Inflammatory macrophage (primary cell): ENCODE measurements at places on chromosomes 6 and 20.

DNA sequence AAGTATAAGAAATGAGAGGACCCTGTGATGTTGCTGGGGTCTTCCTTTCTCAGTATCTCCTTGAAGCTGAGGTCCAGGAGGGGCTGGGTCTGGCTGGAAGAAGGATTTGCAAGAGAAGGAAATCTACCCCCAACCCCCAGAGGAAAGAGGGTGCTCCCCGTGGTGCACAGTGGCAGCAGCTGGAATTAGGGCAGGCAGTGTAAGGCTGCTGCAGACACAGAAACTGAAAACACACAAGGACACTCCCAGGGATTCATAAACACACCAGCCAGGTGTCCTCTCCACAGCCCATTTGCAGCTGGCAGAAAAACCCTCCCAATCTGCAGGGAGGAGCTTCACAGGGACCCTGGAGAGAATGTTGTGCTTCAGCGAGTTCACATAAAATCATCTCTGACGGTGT lies 297.2 kb downstream of the CDH26 start:
- DNase-seq = no peak

- DNase-seq = peak; percentile 63
Measured at GRCh38 chr6:108002365-108003221, 44.6 kb upstream of the SEC63 start.

DNA sequence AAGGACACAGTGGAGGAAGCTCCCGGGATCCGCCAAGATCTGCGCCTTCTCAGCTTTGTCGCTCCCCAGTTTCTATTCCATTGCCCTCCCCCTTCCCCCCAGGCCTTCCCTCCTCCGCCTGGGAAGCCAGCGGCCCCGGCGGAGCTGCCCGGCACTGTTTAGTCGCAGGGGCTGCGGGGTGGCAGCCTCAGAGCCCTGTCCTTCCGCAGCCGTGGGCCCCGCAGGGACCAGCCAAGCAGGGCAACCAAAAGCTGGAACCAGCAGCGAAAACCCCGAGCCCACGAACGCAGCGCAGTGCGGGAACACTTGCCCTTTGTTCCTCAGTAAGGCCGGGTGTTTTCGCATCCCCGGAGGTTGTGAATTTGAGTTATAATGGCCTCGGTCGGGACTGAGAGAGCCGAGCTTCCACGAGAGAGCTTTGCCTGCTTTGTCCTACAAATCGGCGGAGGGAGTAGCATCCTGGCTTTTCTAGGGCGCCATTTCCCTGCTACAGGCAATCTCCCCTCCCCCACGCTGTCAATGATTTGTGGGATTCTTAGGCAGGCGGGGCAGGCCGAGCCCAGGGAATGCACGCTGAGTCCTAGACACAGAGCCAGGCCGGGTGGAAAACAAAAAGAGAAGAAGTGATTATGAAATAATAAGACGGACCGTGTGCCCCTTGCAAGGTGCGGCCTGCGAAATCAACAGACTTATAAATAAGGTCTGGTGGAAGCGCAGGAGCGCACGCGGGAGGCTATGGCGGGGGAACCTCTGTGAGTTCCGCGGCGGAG lies 4.0 kb upstream of the TUBB2B start:
- no peak for DNase-seq

GRCh38 chr6:69696273-69696672 lies 100.5 kb downstream of the LMBRD1 start:
- no peak for DNase-seq

DNA sequence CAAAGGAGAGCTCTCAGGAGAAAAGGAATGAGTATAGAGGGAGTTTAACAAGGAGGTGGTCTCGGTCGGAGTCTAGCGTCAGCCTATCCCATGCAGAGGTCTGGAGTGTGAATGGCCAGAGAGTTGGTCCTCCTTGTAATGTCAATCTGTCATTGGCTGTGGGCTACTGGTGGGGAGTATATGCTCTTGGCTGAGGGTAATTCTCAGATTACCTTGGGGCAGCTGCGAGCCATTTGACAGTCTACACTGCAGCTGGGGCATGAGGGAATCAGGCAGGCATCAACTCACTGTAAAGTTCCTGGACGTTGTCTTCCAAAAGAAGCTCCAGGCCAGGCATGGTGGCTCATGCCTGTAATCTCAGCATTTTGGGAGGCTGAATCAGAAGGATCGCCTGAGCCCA lies 48.1 kb downstream of the EBF4 start:
- no peak for DNase-seq

DNA sequence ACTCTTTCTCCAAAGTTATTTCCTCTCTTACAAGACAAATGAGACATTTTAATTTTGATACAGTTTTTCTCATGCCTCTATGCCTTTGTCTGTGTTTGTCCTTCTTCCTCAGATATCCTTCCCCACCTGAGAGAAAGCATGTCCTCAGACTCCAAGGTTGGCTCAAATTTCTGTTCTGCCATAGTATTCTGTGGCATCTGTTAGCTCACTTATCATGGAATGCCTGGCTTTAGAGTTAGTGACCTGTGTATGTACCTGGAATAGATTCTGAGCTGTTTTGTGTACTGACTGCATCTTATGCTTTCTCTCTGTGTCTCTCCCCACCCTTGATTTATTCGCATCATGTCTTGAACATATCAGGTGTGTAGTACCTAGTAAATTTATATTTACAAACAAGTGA lies 90.0 kb downstream of the CENPW start:
- no peak for DNase-seq

DNA sequence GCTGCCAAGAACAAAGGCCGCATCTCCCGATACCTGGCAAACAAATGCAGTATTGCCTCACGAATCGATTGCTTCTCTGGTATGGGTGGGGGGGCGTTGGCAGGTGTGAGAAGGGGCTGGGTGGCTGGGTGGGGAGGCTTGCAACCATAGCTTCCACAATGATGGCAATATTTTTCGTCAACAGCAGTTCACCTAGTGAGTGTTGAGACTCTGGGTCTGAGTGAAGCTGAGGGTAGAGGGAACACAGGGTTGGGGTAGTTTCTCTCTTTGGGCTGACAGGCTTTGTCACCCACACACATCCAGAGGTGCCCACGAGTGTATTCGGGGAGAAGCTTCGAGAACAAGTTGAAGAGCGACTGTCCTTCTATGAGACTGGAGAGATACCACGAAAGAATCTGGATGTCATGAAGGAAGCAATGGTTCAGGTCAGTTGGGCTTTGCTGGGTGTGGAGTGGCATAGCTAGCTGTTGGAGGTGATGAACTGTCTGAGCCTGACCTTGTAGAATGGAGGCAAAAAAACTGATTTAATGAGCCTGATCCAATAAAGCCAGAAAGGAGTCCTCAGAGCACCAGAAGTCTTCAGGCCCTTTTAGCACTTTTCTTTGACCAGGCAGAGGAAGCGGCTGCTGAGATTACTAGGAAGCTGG lies 4.2 kb downstream of the NOP56 start:
- no peak for DNase-seq

DNA sequence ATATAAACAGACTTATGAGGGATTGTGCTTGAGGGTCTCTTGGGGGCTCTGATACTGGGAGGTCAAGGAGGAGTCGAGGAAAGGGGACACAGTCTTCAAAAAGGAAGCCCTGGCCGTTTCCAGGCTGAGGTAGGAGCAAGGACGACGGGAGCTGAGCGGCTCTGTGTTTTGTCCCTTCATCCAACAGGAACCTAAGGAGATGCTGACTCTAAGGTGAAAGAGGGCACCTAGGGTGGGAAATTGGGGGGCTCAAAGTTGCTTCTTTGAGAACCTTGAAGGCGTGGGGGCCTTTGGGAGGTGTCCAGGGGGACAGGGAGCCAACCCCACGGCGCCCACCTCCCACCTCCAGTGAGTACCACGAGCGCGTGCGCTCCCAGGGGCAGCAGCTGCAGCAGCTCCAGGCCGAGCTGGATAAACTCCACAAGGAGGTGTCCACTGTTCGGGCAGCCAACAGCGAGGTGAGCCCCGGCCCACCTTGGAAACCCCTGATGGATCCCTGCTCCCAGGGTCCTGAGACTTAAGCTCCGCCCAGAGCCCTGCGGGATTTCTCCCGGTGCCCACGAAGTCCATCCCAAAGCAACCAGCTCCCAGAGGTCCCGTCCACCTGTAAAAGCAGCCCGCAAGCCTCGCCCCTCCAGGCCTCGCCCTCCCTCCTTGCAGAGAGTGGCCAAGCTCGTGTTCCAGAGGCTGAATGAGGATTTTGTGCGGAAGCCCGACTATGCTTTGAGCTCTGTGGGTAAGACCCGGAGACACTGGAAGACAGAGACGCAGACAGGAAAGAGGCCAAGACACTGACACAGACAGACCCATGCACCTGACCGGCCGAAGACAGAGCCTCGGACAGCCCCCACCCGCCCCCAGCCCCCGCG lies 2.9 kb downstream of the SPAG4 start:
- no peak for DNase-seq

DNA sequence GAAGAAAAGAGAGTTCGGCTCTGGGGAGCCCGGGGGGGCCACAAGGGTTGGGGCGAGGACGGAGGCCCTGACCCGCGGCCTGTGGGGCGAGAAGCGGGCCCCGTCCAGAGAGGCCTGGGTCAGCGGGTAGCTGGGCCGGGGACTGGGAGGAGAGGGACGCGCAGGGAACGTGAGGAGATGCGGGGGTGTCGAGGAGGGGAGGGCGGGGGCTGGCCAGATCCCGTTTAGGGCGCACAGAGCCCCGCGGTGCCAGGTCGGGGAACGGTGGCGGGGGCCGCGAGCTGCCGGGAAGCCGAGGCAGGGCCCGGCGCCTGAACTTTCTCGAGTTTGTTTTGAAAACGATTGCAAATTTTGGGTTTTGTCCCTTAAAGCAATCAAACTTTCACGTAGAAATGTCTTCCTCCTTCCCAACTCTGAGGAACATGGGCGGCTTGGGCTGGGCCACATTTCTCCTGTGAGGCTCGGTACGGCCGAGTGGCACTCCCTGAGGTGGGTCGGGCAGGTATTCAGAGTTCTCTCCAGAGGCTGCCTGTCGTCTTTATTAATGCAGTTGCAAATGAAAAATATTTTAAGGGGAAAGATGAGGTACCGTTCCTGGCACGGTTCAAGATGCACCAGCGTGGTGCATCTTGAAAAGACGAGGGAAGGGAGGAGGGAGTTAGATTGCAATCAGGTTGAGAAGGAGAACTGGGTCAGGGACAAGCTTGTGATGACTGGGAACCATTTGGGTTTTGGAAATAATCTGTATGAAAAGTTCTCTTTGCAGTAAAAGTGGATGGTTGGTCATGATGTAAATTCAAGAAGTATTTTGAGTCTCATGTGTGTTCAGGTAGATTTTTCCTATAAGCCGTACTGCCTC lies 972 bp downstream of the RNF8 start:
- DNase-seq = no peak

DNA sequence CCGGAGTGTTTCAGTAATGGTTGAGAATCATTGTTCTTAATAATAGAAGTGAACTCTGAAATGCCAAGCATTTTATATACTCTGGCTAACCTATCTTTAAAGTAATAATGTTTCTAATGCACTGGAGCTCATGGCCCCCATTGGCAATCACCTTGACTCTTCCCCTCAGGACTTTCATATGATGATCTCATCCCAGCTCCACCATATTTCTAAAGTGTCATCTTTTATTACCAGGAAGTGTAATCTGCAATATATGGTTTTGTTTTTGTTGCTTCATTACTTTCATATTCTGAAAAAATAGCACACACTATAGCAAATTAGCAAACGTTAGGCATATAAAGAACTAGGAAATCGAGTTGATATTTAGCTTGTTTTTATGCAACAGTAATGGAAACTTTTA lies 60.3 kb downstream of the TULP4 start:
- peak; percentile 29 for DNase-seq

- no peak for DNase-seq
Measured at GRCh38 chr6:93350774-93351173, 68.6 kb downstream of the EPHA7 start.

GRCh38 chr6:475314-475713 lies 83.8 kb downstream of the IRF4 start:
- DNase-seq = no peak

- no peak for DNase-seq
Measured at GRCh38 chr6:121838842-121839241, 403.4 kb downstream of the GJA1 start.

DNA sequence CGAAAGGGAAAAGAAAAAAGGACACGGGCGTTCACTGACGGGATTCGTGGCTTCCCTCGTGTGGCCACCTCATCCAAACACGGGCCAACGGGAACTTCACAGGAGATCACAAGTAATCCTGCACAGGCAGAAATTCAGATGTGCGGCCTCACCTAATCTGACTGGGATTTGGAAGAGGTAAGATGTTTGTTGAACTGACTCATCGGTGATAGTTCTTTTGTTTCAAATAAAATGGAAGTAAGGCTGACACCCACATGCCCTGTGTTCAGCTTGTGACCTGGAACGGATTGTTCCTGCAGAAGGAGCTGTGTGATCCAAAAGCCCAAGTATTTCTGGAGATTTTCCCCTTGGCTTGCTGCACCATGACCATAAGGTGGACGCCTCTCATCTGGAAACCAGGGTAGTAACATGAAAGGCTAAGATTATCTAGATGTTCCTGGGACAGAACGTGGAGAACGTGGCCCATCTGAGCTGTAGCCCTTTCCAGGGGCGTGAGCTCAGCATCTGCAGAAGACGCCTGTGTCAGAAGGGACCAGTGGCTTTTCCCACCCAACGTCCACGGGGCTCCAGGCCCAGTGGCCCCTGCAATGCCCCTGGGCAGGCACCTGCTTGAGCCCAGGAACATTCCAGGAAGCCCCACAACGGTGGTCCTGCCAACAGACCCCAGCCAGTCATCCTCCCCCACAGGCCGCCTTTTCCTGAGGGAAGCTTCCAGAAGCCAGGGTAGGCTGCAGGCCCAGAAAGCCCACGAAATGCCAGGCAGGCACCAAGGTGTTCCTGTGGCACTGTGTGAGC lies 39.7 kb downstream of the DLL1 start:
- DNase-seq = no peak

DNA sequence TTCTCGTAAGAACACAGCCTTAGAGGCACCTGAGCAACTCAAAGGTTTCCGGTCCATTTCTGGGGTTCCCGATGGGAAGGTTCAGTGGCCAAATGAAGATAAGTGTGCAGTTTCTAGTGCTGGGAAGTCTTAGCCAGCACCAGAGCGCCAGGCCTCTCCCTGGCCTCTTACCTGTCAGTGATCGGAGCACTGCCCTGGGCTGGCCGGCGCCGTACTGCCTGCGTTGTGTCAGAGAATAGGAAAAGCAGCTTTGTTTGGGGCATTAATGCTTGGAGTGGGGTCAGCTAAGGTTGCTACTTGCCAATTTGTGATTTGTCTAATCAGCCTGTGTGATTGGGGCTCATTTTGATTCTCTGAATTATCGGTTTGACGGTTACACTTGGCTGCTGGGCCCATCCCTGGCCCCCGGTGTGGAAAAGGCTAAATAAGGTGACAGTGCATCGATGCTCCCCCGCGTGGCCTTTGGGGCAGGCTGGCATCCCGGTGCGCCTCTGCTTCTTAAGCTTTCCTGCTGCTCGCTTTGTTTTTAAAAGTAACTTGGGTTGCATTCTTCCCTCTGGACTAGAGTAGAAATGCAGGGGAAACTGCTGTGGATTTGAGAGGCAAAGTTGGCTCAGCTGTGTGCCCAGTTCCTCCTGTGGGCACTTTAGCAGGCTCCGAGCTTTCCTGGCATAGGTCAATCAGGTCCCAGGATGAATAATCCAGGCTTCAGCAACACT lies 51.8 kb downstream of the TCP11 start:
- no peak for DNase-seq

GRCh38 chr6:122449069-122449468 lies 22.5 kb downstream of the SERINC1 start:
- no peak for DNase-seq
